Anterior cingulate cortex (tissue), 58 donors: ENCODE measurements at places on chromosomes 7 and 10.

GRCh38 chr10:86732771-86733170 lies 23.6 kb upstream of the BMPR1A start:
- no peak for DNase-seq

DNA sequence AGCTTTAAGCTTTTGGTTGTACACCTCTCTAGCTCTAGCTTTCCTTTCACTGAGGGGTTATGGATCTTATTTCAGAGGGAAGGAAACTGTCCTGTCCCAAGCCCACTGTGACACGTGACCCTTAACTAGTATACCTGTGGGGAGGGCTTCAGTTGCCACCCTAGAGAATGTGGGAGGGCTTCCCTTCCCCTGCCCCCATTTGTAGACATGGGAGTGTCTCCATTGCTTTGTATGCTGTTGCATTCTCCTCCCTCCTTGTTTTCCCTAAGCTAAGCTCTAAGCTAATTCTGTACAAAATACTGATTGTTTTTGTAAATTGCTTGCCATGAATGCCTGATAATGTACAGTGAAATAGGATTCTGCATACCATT lies 11.2 kb downstream of the LUC7L2 start:
- DNase-seq, result no peak

DNA sequence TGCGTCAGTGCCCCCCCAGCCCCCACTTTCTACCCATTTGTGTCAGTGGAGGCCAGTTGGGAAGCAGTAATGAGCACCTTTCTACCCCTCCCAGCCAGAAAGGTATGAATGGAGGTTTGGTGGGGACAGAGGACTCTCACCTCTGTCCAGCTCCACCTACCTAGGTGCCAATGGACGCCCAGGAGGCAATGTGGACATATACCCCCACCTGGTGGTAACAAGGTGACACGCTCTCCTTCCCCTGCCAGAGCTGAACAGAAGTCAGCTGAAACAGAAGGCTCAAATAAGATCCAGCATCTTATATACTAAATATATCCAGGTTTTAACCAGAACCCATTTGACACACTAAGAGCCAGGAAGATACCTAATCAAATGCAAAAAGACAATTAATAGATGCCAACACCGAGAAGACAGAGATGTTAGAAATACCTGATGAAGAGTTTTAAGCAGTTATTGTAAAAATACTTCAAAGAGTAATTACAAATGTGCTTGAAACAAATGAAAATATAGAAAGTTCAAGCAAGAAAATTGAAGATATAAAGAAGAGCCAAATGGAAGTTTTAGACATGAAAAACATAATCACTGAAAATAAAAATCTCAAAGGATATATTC lies 18.4 kb upstream of the SORCS3 start:
- DNase-seq, result no peak

GRCh38 chr10:21519941-21520436 lies 5.5 kb downstream of the SKIDA1 start:
- no peak for DNase-seq

GRCh38 chr10:97020452-97021400 lies 165.0 kb downstream of the SLIT1 start:
- DNase-seq, result no peak

- no peak for DNase-seq
These were observed 60.9 kb downstream of the ABCC2 start for GRCh38 chr10:99843310-99843709.

DNA sequence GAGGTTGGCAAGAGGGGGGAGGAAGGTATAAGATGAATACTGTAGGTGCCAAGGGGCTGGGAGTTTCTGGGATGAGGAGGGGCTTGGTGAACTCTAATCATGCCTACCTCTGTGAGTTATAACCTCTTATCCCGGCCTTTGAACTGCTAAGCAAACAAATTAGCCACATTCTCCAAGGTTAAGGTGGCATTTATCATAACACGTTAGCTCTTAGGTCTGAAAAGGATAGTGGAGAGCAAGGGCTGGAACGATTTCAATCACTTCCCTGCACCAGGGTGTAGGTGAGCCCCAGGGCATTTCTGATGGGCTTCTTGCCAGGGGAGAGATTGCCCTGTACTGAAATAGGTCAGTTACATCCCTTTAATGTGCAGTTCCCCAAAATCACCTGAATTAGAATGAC lies 28.6 kb upstream of the DMBT1 start:
- no peak for DNase-seq

GRCh38 chr10:107434201-107434600 lies 269.7 kb upstream of the SORCS1 start:
- DNase-seq, result no peak

GRCh38 chr10:30869566-30869965 lies 162.1 kb downstream of the ZNF438 start:
- no peak for DNase-seq

DNA sequence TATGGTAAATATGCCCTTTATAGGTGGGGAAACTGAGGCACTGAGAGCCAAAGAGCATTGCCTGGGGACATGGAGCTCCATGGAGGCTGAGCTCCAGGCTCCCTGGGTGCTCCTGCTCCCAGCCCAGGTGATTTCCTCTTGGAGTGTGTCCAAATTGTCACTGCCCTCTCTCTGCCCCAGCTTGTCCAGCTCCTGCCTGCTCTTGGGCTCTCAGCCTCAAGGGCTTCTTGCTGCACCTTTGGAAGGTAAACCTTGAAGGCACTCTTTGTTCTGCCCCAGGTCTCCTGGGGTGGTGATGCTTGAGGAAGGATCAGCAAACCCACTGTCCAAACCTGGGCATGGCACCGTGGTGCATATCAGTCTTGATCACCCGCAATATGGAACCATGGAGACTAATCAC lies 166.1 kb downstream of the RPS24 start:
- DNase-seq, result no peak

- DNase-seq, result no peak
These were observed 41.9 kb downstream of the LRRN3 start for GRCh38 chr7:111132833-111133232.

- DNase-seq, result no peak
These were observed 160.0 kb upstream of the ANK3 start for GRCh38 chr10:60549686-60550085.
